ENCODE measurements at places on chromosomes 16 and 17.

- no peak for DNase-seq
Observed at GRCh38 chr17:57612202-57613071, 132.7 kb downstream of the CCDC182 start.

GRCh38 chr16:73572135-73572828 is 524.4 kb upstream of the ZFHX3 start:
- no peak for DNase-seq

DNA sequence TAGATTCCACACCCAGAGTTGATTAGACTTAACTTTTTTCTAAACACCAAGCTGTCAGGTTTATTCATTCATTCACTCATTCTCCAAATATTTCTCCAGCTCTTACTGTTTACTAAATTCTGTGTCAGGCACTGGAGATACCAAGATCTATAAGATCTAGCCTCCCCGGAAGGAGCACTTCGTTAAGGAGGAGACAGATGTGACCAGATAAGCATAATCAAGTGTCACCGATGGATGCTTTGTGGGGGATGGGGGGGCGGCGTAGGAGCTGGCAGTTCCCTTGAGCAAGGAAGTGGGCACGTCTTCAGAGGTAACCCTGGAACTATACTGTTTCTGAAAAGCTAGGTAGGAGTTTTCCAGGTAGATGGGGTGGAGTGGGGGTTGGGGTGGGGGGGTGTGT is 3.8 kb upstream of the RPL26 start:
- DNase-seq: no peak

DNA sequence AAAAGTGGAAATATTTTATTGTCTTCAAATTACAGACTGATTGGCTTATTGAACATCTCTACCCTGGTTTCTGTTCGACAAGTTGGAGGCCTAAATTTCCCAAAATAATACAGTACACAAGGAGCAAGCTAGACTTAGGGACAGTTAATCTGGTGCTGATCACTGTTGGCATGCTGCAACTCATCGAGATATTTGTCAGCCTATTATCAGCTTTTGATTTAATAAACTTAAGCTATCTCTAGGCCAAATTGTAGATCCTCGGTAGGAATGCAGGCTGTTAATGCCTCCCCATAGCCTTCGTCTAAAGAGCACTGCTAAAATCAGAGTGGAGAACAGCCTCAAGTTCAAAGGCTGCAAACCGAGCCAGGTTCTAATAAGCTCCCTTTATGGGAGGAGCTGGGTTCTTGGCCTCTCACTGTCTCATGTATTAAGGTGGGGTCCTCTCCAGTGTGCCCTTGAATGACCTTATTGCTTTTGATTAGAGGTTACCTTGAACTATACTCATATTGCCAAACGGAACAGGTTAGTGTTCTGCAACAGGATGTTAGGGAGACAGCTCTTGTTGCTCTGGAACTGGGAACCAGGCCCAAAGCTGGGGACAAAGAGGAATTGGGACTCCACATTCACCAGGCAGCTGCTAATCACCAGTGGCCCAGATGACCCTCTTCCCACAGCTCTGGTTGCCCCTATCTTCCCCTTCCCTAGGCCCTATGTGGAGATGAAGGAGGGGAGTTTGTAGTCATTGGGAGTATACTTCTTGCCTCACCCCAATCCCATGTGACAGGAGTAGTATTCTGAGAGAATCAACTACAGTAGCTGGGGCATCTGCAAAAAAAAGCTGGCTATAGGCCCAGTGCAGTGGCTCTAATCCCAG is 69.5 kb upstream of the NOL11 start:
- no peak for DNase-seq

- DNase-seq: no peak
Observed at GRCh38 chr17:47924785-47925677, 16.3 kb upstream of the PNPO start.

- no peak for DNase-seq
Observed at GRCh38 chr17:61808442-61808841, 54.9 kb downstream of the BRIP1 start.

DNA sequence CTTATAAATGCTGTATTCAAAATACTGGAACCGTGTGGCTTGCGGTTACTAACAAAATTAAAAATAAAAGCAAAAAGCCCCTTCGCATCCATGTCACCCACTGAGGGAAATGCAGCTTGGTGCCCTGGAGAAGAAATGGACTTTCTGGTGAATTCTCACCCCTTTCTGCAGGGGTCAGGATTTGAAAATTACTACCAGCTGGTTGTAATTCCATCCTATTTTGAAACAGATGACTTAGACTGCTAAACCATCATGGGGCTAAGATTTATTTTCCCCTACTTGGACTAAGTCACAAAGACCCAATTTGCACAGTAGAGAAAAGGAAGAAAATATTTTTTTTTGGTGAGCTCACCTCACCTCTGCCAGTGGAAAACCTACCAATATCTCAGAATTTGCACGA is 111.4 kb upstream of the MYOCD start:
- no peak for DNase-seq

DNA sequence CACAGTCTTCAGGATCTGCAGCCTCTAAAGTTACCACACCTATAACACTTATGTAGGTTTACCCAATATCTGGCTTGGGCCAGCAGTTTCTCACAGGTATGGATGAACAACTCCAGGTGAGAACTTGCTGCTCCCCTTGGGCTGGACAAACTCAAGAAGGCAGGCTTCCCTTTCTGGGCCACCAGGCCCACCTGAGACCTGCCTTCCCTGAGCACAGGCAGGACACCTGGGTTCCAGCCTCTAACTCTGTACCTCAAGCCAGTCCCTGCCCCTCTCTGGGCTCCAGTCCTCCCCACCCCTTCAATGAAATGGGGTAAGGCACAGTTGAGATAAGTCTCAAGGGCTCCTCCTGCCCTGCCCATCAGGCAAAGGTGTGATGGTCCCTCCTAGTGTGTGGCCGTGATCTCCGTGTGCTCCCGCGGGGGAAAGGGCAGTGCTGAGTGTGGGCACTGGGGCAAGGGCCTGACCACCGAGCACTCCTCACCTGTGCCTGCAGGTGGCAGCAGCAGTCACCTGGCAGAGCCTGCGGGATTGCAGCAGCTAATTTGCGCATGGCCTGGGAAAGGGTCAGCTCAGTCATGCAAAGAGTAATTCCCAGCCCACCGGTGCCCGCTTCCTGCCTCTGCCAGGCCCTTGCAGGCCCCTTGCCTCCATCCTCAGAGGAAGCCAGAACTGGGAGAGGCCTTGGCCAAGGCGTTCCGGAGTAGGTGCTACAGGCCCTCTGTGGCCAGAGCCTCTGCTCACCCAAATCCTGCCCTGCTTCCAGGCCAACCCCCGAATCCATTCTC is 28.2 kb upstream of the ADGRG1 start:
- DNase-seq: no peak

GRCh38 chr17:36653856-36654255 is 52.5 kb downstream of the MRM1 start:
- no peak for DNase-seq

- DNase-seq: no peak
Observed at GRCh38 chr17:80327518-80327917, 66.9 kb downstream of the RNF213 start.

DNA sequence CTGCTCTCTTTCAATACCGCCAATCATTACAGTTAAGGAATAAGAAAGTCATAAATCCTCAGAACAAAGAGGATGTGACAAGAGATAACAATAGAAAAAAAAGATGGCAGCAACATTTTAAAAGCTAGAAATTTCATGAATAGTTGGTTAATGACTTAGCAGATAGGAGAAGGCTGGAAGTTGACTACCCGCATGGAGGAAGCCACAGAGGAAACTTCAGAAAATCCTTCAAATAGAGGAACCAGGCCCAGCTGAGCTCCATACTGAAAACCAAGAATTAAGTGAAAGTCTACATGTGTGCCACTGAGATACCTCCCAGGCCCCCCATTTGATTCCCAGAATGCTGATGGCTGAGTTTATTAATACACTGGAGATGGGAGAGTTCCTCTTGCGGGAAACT is 109.3 kb downstream of the GSG1L start:
- no peak for DNase-seq

GRCh38 chr17:51289696-51290111 is 29.4 kb downstream of the UTP18 start:
- DNase-seq: no peak

- no peak for DNase-seq
Observed at GRCh38 chr16:57271867-57272495, 12.5 kb downstream of the PLLP start.

DNA sequence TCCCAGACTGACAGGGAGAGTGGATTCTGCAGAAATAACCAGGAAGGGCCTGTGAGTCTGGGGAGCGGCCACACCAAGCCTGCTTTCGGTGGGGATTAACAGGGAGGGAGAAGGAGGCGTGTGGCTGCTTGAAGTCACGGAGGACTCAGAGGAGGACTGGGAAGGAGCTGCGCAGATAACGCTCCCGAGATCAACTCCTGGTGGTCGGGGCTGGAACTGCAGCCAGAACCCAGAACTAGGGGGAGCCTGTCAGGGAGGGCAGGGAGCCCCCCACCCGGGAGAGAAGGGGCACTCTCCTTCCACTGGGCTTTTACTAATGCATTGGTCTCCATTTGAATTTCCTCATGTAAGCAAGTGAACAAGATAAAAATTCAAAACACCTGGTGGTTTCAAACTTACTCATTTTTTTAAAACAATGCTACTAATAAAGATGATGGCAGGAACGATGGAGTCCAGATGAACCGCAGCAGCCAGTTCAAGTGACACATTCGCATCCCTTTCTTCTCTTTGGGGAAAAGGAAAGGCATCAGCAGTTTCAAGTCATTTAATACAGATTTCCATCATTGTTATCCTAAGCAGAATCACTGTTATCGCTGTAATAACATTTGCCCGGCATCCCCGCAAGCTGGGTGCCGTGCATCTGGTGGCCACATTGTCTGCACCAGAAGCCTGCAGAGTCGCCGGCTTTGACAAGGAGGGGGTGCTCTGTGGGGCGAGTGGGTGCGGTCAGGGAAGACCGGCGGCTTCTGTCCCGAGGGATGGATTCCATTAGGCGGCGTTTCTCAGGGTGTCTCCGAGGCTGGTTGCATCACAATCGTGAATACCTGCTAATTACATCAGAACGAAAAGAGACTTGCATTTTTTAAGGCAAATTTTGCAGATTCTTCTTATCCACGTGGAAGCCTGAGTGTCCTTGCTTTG is 183.0 kb downstream of the FOXL1 start:
- no peak for DNase-seq

GRCh38 chr16:49615576-49615975 is 240.3 kb downstream of the ZNF423 start:
- no peak for DNase-seq

DNA sequence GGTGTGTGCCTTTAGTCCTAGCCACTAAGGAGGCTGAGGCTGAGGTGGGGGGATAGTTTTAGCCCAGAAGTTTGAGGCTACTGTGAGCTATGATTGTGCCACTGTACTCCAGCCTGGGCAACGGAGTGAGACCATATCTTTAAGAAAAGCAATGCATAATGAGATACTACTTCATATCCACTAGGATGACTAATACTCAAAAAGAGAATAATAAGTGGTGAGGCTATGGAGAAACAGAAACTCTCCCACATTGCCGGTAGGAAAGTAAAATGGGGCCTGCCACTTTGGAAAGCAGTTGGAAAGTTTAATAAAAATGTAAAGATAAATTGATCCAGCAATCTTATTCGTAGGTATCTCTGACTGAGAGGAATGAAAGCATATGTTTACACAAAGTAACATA is 4.6 kb upstream of the NPIPB2 start:
- no peak for DNase-seq

DNA sequence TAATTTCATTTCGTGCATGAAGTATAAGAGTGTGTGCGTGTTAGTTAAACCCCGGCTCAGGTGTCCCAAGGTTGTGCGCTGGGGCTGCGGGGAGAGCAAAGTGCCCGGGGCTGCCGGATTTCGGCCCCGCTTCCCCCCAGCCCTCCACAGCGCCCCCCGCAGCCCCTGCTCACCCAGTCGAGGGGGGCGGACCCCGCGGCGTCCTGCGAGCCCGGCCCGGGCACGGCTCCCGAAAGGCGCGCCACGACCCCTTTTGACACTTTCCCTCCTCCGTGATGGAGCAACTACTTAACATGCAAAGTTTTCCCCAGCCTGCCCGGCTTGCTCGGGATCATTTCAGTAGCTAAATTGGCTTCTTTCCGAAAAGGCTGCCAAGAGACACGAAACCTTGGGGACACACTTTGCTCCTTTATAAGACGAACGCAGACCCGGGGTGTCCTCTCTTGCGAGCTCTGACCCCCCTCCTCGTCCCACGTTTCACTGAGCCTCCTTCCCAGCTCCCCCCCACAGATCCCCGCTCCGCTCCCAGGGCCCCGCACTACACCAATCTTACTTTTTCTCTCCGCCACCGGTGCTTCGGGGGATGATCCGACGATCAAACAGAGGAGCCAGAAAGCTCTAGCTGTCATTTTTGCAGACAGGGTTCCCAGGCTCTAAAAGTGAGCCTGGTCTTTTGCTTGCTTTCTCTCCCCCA is 552 bp downstream of the C17orf58 start:
- DNase-seq: no peak

GRCh38 chr16:84614073-84614459 is 3.8 kb downstream of the COTL1 start:
- DNase-seq: no peak

DNA sequence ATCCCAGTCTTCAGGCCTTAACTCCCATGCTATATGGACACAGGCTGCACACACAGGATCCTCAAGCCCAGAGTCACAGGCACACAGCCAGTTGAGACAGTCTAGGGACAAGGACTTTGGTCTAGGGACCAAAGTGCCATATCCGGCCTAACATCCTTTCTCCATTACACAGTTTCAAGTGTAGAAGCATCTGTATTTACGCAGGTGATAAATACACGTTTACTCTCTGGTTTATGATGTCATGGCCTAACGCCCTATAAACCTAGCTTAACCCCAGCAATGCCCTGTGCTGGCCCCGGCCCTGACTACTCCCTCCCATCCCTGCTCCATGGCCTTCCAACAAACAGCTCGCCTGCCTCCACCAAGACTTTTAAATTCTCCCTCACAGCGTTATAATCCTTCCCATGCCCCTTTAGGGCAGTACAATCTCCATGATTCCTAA is 17.1 kb downstream of the CUEDC1 start:
- DNase-seq: no peak

DNA sequence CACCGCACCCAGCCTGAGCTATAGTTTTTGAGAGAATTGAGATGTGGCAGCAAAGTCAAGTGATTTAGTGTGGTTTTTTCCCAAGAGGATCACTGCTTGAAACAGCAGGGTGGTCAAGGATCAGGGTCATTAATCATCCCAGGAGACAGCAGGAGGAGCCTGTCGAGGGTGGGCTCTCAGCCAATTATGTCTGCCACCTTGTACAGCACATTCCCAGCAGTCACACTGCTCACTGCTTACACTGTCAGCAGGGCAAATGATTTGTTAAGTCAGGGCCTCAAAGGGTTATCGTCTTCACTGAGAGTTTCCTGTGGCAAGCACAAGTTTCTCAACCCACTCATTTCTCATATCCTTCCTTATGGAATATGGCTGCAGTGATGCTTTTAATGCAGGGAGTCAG is 13.2 kb downstream of the B3GNT9 start:
- DNase-seq: no peak

All from central memory CD8-positive, alpha-beta T cell (primary cell).